ENCODE measurements at places on chromosomes 12 and 14.
A peak's percentile ranks its signal among the peaks of the same experiment; 100 is the strongest.

DNA sequence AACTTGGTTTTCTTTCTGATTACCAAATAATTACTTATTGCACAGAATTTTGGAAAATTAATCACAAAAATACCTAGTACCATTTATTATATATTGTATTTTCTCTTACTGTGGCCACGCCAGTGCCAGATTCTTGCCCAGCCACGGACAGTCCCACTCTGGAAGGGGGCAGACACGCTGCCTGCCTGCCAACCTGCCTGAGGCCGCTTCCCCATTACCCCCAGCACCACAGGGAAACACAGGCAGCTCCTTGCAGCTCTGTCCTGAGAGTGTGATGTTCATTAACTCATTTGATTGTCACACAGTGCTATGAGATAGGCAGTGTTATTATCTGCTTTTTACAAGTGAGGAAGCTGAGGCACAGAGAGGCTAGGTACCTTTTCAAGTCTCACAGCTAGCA lies 46.8 kb downstream of the CACNA1C start:
- DNase-seq, result no peak

- no peak for DNase-seq
Measured at GRCh38 chr12:132106921-132107320, 37.2 kb downstream of the DDX51 start.

DNA sequence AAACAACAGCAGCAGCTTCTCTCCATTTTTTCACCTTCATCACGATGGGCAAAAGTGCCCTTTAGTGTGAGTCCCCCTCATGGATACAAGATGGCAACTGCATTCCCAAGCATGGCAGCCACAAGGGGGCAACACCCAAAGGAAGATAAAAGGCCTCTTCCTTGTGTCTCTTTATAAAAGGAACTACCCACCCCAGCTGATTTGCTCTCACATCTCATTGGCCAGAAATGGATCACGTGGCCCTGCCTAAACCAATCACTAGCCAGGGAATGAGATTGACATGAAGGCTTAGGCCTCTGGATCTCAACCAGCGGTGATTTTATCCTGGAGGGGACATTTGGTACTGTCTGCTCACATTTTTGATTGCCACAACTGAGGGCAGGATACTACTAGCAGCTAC lies 21.9 kb upstream of the IFT81 start:
- DNase-seq, result peak; percentile 70

GRCh38 chr12:104643819-104644669 lies 187.3 kb downstream of the CHST11 start:
- no peak for DNase-seq

Data from epithelial cell of esophagus (primary cell).